Stimulated activated CD8-positive, alpha-beta memory T cell treated with anti-CD3 and anti-CD28 coated beads, Interleukin-15, amount 100 ng/mL, for 4 hours (primary cell): ENCODE measurements at places on chromosomes 7 and 10.

GRCh38 chr10:70664702-70665195, 7.6 kb upstream of the ADAMTS14 start:
- DNase-seq: no peak

DNA sequence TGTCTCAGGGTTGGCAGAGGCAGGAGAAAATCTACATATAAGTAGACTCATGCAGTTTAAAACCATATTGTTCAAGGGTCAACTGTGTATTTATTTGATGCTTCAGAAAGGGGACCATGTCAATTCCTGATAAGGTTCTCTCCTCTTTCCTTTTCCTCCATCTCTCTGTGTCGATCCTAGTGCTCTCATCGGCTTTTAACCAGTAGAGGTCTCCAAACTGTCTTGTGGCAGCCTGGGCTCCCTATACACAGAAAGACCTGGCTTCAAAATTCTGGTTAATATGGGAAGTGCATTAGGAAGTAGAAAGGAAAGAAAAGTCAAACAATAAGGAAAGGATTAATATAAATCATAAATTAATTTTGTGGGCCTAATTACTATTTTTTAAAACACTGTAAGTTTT, 304.4 kb upstream of the C7orf33 start:
- no peak for DNase-seq

- no peak for DNase-seq
Measured at GRCh38 chr7:123974326-123974908, 49.4 kb downstream of the SPAM1 start.

DNA sequence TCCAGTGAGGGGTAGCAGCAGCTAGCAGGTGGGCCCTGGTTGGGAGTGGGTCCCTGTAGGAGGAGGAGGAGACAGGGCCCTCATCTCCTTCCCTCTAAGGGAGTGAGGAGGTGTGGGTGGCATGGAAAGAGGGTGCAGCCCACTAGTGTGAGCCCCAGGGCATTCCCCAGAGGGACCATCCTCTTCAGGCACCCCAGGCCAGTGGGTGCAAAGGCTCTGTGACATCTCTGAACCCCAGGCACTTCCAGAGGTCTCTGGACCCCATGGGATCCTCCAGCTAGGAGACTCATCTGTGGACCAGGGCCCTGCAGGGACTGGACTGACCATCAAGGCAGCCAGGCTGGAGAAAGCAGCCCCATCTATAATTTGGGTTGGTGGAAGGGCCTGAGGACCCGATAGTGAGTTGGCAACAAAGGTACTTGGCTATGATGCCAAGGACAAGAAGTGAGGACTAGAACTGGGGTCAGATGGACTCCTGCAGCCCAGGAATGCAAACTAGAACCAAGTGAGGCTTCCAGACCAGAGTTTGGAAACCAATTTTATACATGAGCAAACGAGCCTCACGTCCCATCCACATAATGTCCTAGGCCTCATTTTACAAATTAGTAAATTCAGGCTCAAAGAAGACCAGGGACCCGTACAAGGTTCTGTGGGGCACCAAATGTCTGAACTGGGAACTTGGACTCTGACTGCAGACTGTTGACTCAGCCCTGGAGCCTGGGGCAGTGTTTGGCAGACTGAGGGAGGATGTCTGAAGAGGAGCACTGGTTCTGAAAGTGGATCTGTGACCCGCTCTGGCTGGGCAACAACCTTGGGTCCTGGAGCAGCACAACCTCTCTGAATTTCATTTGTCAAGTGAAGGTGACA, 1.4 kb upstream of the VSTM4 start:
- DNase-seq: no peak

GRCh38 chr7:155788616-155789000, 23.7 kb downstream of the SHH start:
- no peak for DNase-seq

- DNase-seq: no peak
Measured at GRCh38 chr10:24759672-24760071, 36.0 kb upstream of the ARHGAP21 start.

GRCh38 chr7:41305001-41305400, 397.9 kb downstream of the INHBA start:
- no peak for DNase-seq

DNA sequence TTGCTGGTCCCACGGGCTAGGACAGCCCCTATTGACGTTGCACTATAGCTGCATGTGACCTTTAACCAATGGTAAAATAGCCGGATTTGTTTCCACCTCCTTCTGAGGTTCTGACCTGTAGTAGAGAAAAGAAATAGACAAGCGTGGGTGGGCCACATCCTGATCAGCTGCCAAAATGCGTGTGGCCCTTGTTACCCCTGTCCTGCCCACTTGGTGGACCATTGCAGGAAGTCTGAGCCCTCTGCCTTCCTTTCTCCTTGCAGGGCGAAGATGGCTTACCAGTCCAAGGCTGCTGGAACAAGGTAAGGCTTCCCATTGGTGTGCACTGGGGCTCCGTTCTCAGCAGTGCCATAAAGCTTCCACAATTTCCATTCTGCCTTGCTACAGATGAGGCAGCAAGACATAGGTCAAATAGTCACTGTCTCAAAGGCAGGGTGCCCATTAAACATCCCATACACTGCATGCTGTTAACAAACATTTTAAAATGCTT, 95.9 kb upstream of the MACROH2A2 start:
- DNase-seq: no peak

- DNase-seq: no peak
Measured at GRCh38 chr7:106094780-106095179, 17.3 kb downstream of the SYPL1 start.

- no peak for DNase-seq
Measured at GRCh38 chr7:75879771-75880184, 944 bp downstream of the RHBDD2 start.

GRCh38 chr7:30301751-30302150, 17.4 kb downstream of the ZNRF2 start:
- DNase-seq: no peak

- DNase-seq: no peak
Measured at GRCh38 chr7:44849885-44850544, 2.1 kb upstream of the H2AZ2 start.

GRCh38 chr10:63489838-63490237, 24.1 kb upstream of the JMJD1C start:
- DNase-seq: no peak

- DNase-seq: no peak
Measured at GRCh38 chr7:7175075-7175695, 7.2 kb upstream of the C1GALT1 start.

- DNase-seq: no peak
Measured at GRCh38 chr10:26627324-26627723, 70.2 kb upstream of the PDSS1 start.

DNA sequence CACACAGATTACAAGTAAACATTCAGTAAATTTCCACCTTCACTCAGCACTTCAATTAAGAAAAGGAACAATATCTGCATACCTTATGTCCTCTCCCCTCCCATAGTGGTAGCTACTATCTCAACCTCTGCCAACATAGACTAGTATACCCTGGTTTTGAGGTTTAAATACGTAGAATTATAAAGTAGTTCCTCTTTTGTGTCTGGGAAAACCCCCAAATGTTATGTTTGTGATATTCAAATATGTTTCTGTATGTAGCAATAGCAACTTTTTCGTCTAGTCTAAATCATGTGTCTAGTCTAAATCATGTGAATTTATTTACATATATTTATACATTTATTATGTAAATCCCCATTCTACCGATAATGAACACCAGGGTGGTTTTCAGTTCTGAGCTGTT, 13.2 kb upstream of the CAMK2B start:
- no peak for DNase-seq

- no peak for DNase-seq
Measured at GRCh38 chr7:37526623-37527022, 78.0 kb upstream of the ELMO1 start.

DNA sequence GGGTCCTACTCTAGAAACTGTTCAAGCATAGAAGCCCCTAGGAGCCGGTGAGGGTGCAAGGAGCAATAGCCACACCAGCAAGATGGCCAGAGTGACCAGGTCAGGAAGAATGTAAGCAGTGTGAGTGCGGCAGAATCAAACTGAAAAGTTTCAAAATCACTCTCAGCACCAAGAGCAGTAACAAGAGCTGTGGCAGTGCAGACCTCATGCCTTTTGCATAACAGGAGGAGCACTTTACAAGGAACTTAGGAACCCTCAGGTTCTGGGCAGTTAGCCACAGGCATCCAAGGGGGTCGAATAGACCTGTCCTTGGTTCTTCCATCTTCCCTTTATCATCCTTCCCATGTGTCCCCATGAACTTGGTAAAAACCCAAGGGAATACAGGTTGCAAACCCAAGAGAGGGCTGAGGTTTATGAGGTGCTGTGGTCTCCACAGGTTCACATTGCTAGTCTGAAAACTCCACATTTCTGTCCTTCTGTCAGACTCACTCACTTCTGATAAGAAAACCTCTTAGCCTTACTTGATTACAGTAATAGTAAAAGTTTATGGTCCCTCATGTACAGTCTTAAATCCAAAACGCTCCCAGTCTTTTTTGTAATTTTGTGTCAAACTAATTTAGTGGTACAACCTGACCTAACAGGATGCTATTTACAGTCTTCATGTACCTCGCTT, 78.4 kb downstream of the PON1 start:
- DNase-seq: no peak

DNA sequence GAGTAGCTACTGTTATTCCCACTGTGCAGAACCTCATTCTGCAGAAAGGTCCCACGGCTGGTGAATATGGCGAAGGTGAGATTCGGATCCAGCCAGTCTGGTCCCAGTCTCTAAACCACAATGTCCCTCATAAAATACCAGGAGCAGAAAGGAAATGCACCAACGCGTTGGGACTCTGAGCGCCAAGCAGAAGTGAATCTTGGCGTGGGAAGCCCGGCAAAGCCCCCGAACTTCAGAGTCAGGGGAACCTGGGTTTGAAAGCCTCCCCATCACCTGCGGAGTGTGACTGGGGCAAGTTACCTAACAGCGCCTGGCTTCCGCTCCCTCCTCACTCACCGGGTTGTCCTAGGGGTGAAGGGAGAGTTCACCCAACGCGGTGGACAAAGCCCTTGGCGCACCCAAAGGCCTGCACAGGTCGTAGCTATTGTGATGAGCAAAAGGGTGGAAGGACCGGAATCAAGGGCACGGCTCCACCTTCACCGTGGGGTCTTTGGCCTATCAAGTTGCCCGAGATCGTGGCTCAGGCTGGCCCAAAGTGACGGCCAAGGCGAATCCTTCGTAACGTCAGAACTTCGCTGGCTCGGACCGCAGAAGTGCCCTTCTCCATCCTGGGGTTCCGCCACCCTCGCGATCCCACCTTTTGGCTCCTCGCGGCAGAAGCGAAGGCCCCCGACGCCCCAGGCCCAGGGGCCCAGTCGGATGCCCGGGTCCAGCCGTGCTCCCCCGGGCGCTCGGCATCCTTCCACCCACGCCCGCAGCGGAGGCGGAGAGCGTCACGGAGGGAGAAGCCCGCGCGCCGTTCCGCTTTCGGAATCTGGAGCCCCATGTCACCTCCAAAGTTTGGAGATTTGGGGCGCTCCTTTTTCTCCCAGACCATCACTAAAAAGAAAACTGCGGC, 811 bp downstream of the RGS10 start:
- DNase-seq: peak; percentile 58

DNA sequence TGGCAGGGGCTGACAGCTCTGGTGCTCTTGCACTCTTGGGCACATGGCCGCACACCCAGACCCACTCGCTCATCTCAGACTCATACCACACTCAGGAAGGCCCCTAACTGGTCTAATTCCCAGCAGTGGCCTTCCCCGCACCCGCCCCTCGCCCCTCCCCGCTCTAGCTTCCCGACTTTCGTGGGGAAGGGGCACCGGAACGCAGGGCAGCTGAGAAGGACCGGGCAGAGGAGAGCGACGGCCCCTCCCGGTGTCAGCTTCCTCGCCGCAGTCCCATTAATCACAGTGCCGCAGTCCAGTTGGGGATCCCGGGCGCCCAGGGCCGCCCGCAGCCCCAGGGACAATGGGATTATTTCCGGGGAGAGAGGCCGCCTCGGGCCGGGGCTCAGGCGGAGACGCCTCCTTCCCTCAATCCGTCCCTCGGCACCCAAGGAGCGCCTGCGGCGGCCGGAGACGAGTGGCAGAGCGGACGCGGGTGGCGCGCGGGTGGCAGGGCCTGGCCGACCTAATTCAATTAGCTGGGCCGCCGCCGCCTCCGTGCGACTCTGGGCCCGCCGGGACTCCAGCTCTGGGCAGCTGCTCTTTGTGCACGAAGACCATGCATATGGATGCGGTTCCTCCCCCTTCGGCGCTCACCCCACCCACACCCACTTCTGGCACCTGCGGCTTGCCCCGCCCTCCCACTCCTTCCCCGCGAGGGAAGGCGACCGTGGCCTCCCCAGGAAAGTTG, 7.8 kb upstream of the TLX1 start:
- no peak for DNase-seq

- no peak for DNase-seq
Measured at GRCh38 chr10:11653758-11654471, 42.5 kb upstream of the USP6NL start.

GRCh38 chr7:63521-64021, 128.8 kb upstream of the FAM20C start:
- no peak for DNase-seq

DNA sequence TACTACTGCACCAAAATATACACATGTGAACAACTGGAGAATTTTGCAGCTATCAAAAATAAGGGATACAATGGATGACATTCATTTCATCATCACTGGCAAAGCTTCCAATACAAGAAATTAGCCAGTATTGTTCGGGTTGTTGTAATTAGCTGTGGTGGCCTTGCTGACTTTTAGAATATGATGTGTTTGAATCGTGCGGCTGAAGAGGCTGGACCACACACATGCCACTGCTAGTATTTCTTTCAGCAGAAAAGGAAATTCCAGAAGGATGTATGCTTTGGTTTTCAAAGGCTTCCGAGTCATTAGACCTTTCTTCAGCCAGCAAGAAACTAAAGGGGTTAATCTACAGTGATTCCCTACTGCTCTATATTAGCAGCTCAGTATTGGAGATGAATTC, 16.6 kb downstream of the RPP38 start:
- DNase-seq: no peak

DNA sequence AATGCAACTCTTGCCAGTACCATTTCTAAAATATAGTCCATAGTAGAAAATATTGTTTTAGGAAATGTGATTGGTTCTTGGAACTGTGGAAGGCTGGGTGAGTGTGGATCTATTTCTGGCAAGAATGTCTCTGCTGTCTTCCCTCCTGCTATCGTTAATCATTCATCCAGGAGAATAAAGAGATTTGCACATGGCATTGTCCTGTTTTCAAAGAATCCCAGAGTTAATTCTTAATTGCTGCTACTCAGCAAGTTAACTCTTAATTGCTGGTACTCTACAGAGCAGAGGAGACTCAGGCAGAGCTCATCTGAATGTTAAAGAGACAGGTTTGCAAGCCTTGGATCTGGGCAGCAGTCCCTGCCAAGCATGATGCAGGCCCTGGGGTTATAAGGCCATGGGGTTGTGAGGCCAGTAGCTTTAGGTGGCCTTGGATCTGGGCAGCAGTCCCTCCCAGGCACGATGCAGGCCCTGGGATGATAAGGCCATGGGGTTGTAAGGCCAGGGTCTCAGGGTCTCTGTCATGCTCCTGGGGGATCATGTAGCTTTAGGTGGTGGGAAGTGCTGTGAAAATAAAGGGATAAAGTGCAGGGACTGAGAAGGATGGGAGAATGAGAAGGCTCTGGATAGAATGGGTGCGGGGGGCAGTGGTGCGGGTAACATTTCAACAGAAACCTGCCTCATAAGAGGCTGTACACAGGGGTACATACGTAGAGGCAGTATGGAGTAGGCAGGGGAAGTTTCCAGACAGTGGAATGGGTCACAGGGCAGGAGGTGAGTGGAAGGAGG, 162.3 kb downstream of the SVIL start:
- DNase-seq: no peak
